Upper lobe of right lung (tissue), 1 donor: ENCODE measurements at places on chromosomes 11 and 22.
A peak's percentile ranks its signal among the peaks of the same experiment; 100 is the strongest.

DNA sequence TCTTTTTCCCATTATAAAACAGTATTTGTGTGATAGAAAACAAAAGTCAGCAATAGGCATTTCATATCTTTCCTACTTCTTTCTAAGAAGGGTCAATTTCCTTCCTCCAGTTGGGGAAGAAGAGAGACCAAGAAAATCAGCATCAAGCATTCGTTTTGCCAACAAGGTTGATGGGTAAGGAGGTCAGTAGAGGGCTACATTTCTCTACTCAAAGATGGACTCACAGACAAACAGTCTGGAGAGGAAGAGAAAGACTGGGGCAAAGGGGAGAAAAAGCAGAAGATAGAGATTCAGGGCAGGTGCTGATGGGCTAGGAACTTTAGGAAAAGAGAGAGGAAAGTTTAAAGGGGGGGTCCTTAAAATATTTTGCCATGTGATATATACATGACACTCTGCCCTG lies 8.6 kb upstream of the MTNR1B start:
- no peak for DNase-seq

GRCh38 chr22:37028692-37029674 lies 9.4 kb downstream of the MPST start:
- DNase-seq: no peak

DNA sequence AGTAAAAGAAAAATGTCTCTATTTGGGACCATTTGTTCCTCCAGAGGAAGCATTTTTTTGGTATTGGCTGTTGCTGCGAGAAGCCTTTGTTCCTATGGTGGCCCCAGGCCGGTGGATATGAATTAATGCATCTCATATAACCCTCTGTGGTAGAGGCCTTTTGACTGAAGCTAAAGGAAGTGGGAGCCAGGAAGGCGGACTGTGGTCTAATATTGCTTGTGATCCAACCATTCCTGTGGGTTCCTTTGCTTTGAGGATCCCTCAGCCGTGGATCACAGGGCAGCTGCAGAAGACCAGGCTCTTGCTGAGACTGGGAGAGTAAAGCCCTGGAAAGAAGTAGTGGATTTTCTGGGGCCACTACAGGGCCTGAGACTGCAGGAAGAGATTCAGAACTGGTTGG lies 68.3 kb upstream of the NAV2 start:
- DNase-seq: no peak

DNA sequence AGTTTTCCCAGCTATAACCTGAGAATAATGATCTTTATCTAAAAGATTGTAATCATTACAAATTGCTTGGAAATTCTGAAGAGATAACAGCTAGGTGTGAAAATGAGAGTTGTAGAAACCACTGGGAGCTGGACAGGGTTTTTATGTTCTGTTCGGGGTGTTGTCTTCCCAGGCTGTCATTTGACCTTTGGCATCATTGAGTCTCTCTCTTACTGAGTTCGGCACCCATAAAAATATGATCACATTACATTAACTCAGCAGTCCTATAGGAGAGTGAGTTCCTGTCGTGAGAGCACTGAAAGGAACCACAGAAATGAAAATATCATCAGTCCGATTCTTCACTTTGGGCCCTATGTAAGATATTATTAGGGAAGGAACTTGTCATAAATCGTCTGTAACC lies 29.3 kb downstream of the KIRREL3 start:
- DNase-seq: no peak

GRCh38 chr11:70732881-70733196 lies 334.5 kb downstream of the CTTN start:
- no peak for DNase-seq

DNA sequence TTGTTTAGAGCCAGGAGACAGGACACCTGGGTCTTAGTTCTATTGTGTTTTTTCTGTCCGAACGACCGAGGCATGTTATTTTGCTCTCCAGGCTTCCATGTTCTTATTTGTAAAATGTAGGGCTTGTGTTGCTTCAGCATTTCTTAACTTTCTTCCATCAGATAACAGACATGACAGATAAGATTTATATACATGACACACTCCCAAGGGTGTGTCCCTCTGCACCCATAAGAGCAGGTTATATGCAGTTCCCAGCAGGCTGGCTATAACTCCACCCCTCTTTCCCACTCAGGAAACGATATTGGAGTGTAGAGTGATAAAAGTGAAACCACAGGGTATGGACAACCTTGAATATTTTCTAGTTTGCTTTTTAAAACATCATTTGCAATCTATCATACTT lies 65.8 kb downstream of the APIP start:
- no peak for DNase-seq

- peak; percentile 54 for DNase-seq
Measured at GRCh38 chr22:46050916-46051614, 74.1 kb upstream of the WNT7B start.

- no peak for DNase-seq
Measured at GRCh38 chr22:33194529-33195077, 136.4 kb upstream of the SYN3 start.

DNA sequence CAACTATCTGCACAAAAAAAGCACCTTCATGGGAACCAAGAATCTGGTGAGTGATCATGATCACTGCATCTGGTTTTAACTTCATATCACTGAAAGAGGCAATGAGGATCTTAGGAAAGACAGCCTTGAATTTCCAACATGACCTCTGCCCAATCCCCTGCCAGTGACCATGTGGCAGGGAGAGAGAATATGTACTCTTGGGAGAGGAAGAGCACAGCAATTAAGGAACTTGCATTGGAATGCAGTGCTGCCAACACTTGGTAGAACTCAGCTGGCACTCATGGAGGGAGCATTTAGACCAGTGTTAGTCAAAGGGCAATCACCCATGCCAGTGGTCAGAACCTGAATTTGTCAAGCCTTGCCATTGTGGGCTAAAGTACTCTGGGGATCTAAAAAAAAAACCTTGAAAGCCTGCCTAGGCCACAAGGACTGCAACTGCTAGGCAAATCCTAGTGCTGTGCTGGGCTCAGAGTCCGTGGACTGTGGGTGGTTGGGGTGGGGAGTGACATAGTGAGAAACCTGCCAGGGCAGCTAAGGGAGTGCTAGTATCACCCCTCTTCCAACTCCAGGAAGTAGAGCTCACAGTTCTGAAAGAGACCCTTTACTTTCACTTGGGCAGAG lies 23.1 kb downstream of the JRKL start:
- no peak for DNase-seq

DNA sequence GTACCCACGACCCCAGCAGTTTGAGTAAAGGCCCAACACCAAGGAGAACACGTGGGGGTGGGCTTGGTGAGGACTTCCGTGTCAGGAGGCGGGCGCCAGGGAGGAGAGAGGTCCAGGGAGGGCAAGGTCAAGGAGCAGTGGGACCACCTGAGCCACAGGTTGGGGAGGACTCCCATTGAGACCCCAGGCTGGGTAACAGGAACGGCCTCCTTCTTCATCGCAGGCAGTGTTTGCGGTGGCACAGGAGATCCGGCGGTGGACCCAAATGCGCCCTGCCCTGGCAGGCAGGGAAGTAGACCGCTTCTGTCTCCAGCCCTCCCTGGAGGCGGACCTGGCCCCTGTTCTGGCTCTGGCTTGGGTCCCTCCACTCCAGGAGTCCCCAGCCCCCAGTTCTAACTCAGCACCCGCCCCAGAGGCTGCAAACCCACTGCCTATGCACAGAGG lies 5.9 kb upstream of the TBX1 start:
- no peak for DNase-seq

DNA sequence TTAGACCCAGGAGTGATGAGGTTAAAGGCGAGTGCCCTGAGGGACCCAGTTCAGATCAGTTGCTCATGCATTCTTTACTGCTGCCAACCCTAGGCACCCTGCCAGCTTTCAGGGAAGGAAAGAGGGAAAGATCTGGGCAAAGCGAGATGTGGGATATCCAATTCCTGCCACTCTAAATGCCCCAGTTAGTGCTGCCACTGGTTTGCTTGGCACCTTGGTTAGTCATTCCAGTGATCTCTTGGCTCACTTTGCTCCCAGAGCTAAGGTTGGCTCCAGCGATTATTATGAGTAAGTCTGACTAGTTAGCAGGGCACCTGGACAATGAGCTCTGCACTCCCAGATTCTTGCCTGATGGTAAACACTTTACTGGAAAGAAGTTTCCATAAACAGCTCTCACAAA lies 85.0 kb downstream of the INSC start:
- DNase-seq: no peak

DNA sequence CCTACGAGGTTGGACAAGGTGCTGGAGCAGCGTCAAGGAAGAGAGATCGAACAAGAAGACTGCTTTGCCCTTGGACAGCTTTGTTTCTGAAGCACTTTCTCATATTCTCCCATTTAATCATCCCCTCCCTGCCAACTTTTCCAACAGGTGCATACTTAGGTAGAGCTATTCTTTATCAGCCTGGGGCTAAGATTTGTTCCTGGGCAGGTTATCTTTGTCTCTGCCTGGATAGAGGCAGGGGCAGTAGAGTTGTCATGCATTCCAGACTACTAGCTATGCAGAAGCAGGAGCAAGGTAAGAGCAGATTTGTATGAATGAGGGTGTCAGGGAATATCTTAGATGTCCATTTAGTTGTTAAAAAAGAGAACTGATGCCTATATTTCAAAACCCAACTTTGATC lies 82.3 kb downstream of the PTPRJ start:
- no peak for DNase-seq

- no peak for DNase-seq
Measured at GRCh38 chr11:35173616-35174566, 34.9 kb downstream of the CD44 start.

- no peak for DNase-seq
Measured at GRCh38 chr22:22745225-22746060, 101.0 kb downstream of the GGTLC2 start.

DNA sequence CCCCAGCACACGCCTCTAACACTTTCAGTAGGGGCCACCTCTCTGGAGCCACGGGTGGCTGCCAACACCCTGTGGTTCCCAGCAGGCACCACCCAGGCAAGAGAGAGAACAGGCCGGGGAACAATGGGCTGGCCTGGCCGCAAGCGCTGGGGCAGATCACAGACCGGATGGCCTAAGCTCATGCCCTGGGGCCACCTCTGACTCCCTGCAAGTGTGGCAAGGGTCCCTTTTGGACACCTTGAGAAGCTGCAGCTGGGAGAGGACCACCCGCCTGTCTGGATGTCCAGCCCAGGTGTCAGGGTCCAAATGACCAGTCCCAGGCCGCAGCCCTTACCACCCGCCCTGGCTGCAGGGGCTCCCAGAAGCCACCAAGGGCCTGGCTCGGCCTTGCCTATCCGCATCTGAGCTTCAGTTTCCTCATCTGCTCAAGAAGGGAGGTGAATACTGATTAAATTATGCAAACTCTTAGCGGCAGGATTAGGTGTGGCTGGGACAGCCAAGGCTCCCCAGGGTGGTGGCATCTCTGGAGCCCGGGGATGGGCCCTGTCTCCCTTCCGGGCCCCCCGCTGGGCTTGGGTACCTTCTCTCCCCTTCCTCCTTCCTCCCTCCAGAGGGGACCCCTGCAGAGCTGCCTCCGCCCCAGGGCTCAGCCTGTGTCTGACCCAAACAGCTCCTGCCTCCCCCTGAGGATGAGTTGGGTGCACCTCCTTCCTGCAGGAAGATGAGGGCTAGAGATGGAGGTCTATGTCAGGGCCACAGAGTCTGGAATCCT lies 785 bp upstream of the SUSD2 start:
- no peak for DNase-seq

DNA sequence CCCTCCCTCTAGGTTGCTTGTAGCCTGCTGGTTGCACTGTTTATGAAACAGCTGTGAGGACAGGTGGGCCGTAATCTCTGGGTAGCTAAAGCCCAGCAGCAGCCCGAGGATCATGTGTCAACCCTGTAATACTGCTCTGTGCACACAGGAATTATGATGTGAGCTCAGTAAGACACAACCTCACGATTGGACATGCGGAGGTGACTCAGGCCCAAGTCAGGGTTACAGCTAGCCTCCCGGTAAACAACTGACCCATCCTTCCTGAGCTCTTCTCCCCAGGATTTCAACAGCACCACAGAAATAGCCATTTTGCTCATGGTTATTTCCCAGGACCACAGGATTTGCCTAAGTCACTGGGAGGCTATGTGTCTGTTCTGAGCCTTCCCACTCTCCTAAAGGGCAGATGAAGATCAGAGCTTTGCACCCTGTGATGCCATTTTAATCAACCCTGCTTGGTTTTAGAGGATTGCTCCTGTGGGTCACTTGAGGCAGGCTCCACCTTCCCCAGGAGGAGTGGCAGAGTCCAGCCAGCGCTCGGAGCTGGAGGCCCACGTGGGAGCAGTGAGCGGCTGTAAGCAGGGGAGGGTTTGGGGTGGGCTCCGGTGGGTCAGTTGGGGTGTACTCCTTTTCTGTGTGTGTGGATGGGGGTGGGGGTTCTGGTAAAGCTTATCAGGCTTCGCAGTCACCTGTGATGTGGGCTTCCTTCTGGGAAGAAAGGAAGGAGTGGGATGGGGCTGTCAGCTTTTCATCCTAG lies at the start of gene AMPD3:
AMPD3 (plus strand) TSS at position 387 of the 754 bp plus-strand sequence. CDS start 6,256 bp downstream, outside the sequence.
- DNase-seq: no peak

DNA sequence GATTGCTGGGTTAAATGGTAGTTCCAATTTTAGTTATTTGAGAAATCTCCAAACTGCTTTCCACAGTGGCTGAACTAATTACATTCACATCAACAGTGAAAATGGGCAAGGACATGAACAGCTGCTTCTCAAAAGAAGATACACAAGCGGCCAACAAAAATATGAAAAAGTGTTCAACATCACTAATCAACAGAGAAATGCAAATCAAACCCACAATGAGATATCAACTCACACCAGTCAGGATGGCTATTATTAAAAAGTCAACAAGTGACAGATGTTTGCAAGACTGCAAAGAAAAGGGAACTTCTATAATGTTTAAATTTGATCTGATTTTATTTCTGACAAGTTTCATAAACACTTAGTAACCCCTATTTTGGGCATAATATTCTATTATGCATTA lies 537.5 kb downstream of the DLG2 start:
- no peak for DNase-seq

DNA sequence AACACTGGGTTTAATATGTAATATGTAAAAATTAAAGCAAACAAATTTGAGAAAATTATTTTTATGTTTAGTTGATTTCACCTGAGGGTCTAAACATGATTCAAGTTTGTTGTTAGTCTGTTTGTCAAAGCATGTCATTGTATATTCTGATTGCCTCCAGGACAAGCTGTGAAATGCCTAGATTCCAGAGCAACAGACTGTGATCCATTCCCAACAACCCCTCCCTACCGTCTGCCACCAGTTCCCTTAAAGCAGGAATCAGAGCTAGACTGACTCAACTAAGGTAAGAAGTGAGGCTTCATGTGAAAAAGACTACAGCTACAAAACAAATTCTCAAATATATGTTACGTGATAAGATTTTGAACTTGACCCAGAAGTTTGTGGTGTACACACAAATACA lies 304.2 kb downstream of the RAB38 start:
- DNase-seq: no peak

DNA sequence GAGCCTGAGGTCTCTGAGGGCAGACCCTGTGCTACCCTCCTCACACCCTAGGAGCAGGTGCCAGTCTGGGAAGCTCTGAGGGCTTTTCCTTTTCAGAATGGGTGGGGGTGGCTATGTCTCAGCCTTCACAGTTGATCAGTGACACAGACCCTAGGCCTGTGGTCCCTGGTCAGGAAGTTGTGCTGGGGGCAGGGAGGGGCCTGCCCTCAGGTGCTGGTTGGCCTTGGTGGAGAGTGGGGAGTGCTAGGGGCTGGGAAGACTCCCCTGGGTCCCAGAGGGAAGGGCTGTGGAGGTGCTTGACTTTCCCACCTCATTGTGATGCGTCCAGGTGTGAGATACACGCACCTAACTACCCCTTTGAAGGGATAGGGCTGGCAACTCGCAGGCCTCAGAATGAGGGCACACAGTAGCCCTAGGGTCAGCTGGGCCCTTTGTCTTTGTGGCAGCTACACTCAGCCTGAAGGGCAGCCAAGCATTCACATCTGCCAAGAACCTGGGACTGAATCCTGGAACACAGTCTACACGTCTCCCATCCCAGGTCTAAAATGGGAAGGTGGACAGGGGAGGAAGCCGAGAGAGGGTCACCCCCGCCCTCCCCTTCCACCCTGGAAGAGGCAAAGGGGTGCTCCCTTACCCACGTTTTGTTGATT lies 31.2 kb upstream of the ATXN10 start:
- peak; percentile 18 for DNase-seq
